Transverse colon (tissue), 4 donors: ENCODE measurements at places on chromosomes 3 and 15. TPM values are rescaled to one million over a fixed set of nuclear protein-coding genes. Genes with fewer than 3 reads are reported as not detected.

The NTRK3 gene
- total RNA-seq, result 2.8 TPM

The COMMD2 gene
- total RNA-seq, result 20.2 TPM

The SEMA6D gene
- 44.1 TPM for total RNA-seq

The CPEB1 gene
- total RNA-seq, result 3.7 TPM

The ERC2 gene
- not detected for total RNA-seq

GRCh38 chr15:73326157-73326556 is 42.6 kb downstream of the HCN4 start:
- no peak for DNase-seq

DNA sequence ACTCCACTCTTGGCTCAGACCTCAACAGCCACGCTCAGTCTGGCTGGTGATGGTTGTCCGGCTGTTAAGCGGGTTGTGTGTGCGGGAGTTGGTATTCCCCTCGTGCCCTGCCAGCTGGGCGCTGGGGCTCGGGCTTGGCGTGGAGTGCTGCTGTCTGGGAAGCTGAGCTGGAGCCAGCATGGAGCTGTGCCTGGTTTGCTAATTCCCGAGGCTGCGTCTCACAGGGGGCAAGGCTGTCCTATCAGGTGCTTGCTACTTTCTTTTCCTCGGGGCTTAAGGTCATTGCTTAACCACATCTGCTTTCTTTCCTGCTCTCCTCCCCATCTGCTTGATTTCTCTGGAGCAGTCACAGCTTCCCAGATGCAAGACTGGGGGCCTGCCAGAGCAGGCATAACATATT is 29.9 kb downstream of the PDIA5 start:
- DNase-seq, result peak; percentile 43

DNA sequence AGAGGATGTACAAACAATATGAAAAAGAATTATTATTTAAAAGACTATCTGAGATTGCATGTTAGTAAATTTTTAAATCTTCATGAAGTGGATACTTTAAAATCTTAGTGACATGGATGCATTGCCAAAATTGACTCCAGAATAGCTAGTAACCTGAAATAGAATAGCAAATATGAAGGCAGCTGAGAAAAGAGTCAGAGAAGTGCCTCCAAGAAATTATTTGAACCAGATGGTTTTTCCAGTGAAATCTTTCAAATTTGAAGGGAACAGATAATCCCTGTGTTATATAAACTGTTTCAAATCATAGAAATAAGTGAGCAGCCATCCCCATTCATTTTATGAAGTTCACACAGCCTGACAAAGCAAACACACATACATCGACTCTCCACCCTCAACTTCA is 29.6 kb downstream of the FSIP1 start:
- DNase-seq, result no peak

- DNase-seq, result no peak
Measured at GRCh38 chr3:12705981-12706380, 42.1 kb upstream of the RAF1 start.

- no peak for DNase-seq
Measured at GRCh38 chr3:190506271-190506670, 7.6 kb upstream of the IL1RAP start.

DNA sequence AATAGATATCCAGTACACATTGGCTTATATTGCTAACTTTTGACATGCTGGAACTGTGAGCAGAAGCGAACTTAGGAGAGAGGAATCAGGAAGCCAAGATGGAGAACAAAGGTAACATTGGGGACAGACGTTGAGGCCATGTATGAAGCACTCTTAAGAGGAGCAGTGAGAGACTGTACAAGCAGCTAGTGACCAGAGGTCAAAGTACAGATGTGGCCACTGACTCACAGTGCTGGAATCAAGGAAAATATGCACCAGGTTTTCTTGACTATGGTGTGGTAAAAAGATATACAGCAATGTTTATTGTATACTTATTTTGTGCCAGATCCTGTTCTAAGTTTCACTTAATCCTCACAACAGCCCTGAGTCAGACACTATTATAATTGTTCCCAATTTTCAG is 2.0 kb upstream of the IL20RB start:
- peak; percentile 67 for DNase-seq

- no peak for DNase-seq
Measured at GRCh38 chr3:120081719-120082118, 12.5 kb downstream of the GSK3B start.

DNA sequence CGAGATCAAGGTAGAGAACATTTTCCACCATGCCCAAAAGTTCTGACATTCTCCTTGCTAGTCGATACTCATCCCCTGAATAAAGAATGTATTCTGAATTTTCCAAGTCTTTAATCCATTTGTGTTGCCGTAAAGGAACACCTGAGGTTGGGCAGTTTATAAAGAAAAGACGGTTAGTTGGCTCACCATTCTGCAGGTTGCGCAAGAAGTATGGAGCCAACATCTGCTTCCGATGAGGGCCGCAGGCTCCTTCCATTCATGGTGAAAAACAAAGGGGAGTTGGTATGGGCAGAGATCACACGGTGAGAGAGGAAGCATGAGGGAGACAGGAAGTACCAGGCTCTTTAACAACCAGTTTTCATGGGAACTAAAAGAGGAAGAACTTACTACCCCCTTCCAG is 121.2 kb downstream of the DCLK3 start:
- DNase-seq, result no peak

DNA sequence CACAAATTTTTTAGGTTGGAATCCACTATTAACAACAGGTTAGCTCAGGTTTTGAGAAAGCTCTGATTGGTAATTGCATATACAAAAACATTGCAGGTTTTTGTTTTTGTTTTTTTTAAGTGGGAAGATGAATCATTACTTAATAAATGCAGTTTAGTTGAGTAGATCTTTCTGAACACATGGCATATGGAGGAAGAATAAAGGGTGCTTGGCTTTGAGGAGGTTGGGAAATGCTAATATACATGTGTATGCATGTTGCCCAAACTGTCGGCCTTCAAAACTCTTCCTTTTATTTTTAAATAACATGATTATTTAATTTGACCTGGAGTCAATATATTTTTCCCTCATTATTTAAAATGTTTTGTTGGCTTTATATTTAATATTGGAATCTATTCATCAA is 32.8 kb downstream of the ZBTB38 start:
- DNase-seq, result no peak

DNA sequence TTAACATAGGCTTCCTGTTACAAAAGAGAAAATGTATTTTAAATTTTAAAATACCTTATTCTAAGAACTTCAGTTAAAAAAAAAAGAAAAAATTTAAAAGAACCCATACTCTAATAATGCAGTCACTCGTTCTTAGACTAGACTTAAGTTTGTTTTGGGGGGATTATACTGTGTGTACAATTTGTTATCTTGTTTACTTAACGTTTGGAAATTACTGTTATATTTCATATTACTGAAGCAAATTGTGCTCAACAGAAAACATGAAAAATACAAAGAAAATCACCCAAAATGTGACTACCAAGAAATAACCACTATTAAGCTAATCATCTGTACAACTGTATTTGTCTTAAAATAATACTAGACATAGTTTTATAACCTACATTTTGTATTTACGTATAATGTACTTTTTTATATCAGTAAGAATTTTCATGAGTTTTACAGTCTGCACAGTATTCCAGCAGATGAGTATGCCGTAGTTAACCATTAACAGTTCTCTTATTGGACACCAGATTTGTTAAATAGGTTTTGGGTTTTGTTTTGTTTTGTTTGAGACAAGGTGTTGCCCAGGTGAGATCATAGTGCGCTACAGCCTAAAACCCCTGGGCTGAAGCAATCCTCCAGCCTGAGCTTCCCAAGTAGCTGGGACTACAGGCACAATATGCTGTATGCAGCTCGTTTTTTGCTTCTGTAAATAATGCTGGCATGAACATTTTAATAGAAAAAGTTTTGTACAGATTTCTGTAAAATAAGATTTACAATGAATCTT is 88.8 kb upstream of the CHD2 start:
- peak; percentile 56 for DNase-seq

- DNase-seq, result no peak
Measured at GRCh38 chr3:193039058-193039457, 121.4 kb upstream of the MB21D2 start.

DNA sequence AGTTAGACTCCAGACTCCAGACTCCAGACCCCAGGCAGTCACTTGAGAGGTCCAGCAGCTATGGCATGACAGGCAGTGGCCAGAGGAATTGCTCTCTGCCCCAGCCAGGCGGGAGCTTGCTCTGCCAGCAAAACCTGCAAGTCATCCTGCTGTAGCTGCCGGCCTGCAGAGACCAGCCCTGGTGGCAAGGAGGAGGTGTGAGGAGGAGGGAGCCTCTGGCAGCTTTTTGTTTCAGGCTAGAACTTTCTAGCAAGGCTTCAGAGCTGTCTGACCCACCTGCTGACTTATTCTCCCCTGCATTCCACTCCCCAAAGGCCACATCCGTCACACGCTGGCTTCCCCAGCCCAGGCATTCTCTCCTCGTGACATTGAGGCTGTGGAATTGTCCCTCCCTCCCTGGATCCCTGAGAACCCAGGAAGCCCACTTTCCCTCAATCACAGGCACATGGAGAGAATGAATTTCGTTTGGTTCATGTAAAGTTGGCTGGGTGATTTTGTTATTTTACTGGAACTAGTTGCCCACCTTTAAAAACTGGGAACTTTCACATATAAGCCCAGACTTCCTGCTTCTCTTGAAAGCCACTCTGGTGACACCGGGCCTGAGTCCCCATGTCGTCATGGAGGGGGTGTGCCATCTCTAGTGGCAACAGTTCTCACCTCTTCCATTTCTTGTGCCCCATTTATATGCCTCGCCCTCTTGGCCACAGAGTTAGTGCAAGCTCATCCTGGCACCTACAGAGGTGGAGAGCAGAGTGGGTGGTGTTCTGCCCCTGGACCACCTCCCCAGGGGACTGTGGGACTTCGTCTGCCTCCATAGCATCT is 82.7 kb downstream of the ABHD5 start:
- peak; percentile 11 for DNase-seq

- no peak for DNase-seq
Measured at GRCh38 chr3:121463745-121464144, 82.0 kb downstream of the POLQ start.

DNA sequence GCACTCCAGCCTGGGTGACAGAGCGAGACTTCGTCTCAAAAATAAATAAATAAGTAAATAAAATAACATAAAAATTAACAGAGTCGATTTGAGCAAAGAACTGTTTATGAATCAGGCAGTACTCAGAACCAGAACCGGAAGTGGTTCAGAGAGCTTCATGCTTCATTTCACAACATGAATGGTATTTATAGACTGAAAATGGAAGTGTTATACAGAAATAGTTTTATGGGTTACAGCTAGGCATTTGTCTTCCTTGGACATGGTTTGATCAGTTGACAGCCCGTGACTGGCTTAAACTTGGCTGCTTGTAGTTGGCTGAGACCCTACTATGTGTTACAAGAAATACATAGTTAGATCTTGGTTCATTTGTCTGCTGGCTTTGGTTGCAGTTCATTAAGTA is 216.0 kb upstream of the MCTP2 start:
- no peak for DNase-seq

DNA sequence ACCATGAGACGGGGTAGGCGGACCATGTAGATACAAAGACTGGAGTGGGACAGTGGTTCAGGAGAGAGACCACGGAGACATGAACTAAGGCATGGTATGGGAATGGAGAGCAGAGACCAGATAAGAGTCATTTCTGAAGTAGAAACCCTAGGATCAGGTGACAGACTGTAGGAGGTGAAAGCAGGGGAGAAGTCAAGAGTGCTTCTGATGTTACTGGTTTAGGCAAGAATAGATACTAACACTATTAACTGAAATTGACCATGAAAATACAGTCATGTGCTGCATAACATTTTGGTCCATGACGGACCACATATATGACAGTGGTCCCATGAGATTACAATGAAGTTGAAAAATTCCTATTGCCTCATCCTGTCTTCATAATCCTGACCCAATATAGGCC is 41.7 kb downstream of the RASGRP1 start:
- no peak for DNase-seq

GRCh38 chr15:81573098-81573746 is 199.2 kb upstream of the TMC3 start:
- DNase-seq, result no peak

GRCh38 chr3:58564456-58565160 is 12.6 kb downstream of the FAM107A start:
- peak; percentile 55 for DNase-seq
